ENCODE measurements at places on chromosomes 5 and 9.

- DNase-seq: no peak
Observed at GRCh38 chr5:163339148-163339547, 98.2 kb upstream of the CCNG1 start.

GRCh38 chr5:71601222-71602026 is 14.3 kb downstream of the MCCC2 start:
- DNase-seq: peak; percentile 69

- no peak for DNase-seq
Observed at GRCh38 chr9:86636519-86636918, 282.3 kb upstream of the TUT7 start.

- DNase-seq: no peak
Observed at GRCh38 chr9:76528056-76528455, 69.1 kb downstream of the GCNT1 start.

- DNase-seq: no peak
Observed at GRCh38 chr9:76203373-76203772, 190.9 kb downstream of the RFK start.

DNA sequence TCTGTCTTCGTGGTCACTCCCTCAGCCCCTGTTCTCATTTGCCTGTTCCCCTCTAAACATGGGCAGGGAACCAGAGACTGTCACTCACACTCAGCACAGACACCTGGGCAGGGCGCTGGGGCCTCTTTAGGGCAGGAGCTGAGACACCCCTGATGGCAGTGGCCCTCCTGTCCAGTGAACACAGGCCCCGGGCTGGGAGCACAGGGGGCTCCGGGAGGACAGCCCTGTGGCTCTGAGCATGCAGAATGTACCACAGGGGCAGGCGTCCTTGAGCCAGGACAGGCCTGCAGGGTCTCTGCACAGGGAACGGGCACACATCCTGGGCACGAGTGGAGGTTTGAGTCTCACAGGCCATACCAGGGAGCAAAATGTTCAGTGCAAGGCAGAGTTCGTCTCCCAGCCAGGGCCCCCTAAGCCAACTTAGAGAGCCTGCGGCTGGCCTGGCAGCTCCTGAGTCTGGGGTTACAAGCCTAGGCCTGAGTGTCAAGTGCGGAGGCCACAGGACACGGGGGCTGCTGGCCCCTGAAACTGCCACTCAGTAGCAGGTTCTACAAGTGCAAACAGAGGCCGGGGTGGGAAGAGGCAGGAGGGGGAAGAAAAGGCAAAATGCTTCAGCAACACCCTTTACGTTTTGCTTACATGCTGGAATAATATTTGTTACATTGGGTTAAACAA is 55.9 kb upstream of the NKD2 start:
- no peak for DNase-seq

DNA sequence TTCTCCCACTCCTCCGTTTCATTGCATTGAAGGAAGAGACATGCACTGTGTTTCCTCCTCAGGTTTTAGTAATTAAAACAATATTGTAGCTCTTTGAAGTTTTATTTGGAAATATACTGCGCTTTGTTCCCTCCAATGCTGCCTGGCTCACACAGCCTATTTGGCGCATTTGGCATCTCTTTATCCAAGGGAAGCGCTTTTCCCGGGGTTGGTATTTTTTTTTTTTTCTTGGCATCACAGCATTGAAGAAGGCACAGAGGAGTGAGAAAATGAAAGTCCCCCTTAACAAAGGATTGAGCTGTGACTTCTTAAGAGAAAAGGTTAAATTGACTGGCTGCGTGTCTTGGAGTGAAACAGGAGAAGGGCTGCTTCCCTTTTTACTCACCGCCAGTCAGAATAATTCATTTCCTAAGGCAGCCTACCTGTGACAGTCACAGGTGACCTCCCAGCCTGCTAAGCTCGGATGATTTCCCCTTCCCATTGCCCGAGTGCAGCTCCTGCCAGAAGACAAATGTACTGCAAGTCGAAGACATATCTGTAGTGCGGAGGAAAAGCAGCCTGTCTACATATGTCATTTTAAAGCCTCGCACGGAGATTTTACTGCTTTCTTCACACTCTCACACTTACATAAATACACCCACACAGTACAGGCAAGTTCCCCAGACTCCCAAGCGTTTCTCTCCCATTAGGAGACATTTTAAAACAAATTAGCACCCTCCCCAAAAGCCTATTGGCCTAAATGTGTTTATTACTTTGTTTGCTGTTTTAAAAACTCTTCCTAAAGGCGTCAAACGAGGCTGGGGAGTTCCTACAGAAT is 665.5 kb upstream of the ZNF608 start:
- DNase-seq: no peak

GRCh38 chr9:136220017-136220729 is 15.2 kb upstream of the LHX3 start:
- no peak for DNase-seq

- DNase-seq: no peak
Observed at GRCh38 chr5:128228008-128228407, 144.4 kb downstream of the SLC12A2 start.

- DNase-seq: no peak
Observed at GRCh38 chr9:77514886-77515711, 133.0 kb downstream of the GNA14 start.

DNA sequence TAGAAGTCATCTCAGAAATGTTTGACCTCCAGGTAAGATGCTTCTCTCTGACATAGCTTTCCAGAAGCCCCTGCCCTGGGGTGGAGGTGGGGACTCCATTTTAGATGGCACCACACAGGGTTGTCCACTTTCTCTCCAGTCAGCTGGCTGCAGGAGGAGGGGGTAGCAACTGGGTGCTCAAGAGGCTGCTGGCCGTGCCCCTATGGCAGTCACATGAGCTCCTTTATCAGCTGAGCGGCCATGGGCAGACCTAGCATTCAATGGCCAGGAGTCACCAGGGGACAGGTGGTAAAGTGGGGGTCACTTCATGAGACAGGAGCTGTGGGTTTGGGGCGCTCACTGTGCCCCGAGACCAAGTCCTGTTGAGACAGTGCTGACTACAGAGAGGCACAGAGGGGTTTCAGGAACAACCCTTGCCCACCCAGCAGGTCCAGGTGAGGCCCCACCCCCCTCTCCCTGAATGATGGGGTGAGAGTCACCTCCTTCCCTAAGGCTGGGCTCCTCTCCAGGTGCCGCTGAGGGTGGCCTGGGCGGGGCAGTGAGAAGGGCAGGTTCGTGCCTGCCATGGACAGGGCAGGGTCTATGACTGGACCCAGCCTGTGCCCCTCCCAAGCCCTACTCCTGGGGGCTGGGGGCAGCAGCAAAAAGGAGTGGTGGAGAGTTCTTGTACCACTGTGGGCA is 642 bp downstream of the CSF2 start:
- no peak for DNase-seq

- DNase-seq: no peak
Observed at GRCh38 chr9:114504341-114505186, 709 bp downstream of the WHRN start.

DNA sequence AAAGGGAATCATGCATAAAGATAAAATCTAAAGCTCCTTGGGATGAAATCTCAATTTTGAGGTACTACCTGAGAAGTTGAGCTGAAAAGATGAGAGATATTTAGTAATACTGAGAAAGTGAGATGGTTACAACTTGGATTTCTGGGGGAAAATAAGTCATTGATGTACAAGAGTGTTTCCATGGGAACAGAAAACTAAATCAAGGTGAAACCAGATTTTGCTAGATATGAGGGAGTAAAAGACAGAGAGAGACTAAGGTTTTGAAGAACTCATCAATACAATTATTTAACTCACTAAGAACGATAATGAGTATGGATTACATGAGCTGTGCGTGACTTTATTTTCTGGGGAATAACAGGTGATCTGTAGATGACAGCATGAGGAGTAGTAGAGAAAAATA is 10.2 kb upstream of the ST8SIA4 start:
- DNase-seq: no peak

DNA sequence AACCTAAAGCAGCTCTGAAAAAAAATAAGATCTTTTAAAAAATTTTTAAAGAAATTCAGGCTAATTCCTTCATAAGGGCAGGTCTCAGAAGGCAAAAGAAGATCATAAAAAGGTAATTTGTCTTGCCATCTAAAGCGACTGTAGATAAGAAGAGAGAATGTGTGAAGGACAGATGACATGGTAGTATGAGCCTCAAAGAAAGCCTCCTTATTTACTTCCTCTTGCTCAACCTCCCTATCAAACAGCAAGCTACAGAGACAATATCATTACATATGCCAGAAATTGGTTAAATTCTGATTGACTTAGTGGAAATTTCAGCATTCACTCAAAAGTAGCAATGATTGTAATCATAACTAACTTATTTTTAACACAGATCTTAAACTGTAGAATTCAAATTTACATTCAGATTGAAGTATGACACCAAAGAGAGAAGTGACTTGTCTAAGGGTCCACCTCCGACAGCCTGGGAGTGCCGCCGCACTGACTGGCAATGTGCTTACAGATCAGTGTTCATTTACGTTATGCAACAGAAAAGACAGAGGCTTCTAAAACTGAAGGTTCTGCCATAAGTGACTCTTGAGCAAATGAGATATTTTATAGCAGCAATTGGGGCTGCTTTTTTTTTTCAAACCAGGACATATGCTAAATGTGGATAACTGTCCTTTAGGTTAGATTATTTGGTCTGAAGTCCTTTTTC is 132.0 kb downstream of the CEMIP2 start:
- no peak for DNase-seq

DNA sequence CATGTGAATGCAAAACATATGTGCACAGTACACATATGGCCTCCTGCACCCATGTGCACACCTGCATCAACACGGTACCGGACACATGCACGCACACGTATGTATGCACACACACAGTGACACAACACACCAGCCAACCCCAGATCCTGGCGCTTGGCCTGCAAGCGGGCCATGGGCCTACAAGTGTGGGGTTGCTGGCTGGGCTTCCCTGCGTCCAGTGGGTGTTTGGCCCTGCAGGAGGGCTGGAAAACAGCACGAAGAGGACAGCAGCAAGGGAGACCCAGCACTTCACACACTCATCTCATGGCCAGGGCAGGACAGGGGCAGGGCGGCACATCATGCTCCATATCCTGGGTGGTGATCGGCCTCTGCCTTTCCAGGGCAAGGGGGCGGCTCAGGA is 77.7 kb downstream of the COL5A1 start:
- no peak for DNase-seq

- DNase-seq: no peak
Observed at GRCh38 chr5:177966839-177967166, 29.2 kb downstream of the PROP1 start.

DNA sequence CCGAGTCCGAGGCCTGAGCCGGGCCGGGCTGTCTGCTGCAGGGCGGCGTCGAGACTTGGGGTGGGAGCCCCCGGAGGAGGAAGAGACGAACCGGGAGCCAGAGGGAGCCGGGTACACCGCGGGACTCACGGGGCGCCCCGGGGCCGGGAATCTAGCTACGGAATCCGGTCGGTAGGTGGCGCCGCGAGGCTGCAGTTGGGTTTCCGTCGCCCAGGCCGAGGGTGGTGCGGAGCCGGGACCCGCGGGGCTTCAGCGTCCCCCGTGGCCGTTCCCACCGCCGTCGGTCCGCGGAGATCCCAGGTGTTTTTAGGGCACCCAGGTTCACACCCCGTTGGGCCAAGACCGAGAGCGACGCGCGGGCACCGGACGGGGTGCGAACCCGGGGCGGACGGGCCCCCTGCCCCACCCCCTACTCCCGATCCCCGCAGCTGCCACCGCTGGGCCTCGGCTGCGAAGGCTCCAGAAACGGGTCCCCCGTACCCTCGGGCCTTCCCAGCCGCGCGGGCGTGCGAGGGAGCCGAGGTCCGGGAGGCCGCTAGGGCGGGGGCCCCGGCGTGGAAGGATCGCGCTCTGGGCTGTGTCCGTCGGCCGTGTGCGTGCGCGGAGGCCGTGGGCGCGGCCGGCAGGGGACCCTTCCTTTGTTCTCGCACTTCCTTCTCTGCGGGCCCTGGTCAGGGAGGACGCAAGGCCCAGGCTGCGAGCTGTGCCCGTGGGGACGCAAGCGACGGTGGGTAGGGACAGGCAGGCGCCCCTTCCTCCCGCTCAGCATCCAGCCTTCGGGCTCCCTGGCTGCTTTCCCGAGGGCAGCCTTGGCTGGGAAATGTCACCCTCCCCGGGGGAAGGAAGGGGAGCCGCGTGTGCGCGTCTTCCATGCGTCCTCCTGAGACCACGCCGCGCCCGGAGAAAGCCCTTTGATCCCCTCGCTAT is 146.6 kb downstream of the GAPVD1 start:
- DNase-seq: peak; percentile 45

- no peak for DNase-seq
Observed at GRCh38 chr5:150148117-150148927, 7.3 kb downstream of the PDGFRB start.

DNA sequence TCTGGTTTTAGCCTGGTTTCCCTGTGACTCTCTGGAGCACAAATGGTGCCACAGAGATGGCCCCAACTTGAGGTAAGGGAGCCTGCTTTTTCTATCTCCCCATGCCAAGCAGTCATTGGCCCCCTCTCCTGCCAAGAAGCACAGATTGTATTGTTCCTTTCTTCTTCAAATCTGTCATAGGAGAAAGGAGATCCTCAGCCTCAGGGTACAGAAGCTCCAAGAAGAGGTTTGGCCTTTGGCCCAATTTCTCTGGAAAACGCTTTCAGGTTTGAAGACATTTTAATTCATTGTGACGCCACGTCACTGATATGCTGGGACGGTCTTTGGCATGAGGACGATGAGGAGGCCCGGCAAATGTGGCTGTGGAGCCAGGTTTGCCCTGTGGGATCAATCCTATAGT is 29.2 kb upstream of the PANK3 start:
- DNase-seq: no peak

- no peak for DNase-seq
Observed at GRCh38 chr9:83623679-83624076, 735 bp downstream of the IDNK start.

GRCh38 chr5:148336704-148337435 is 1.5 kb downstream of the SPINK9 start:
- DNase-seq: no peak

GRCh38 chr5:16881251-16881650 is 54.8 kb downstream of the MYO10 start:
- DNase-seq: no peak

All from activated CD8-positive, alpha-beta memory T cell treated with anti-CD3 and anti-CD28 coated beads for 4 hours (primary cell).